Lung microvascular endothelial cell (primary cell): ENCODE measurements at places on chromosomes 4 and X.

DNA sequence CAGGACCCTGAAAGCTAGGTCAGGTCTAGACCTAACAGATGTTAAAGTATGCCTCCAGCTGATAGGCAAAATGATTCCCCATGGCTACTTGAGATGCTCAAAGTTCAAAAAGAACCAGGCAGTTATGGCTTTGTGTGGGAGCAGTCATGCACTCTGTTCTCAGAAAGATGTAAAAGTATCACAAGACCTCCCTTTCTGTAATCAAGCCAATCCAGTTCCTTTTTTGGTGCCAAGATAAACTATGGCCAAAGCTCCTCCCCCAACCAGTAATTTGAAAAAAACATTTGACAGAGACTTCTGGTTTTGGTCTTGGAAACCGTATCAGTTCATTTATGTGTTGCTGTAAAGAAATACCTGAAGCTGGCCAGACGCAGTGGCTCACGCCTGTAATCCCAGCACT is 340.9 kb downstream of the CHIC1 start:
- peak; percentile 73 for DNase-seq

DNA sequence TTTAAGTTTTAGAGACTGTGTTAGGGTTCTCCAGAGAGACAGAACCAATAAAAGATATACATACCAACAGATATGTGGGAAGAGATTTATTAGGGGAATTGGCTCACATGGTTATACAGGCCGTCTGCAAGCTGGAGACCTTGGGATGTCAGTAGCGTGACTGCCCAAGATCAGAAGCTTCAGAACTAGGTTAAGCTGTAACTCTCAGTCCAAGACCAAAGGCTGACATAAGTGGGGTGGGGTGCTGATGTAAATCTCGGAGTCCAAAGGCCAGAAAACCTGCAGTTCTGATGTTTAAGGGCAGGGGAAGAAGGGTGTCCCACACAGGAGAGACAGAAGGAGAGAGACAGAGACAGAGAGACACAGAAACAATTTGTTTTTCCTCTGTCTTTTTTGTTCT is 10.5 kb downstream of the CLDN34 start:
- no peak for DNase-seq

GRCh38 chr4:14621731-14622463 is 380.4 kb upstream of the CPEB2 start:
- no peak for DNase-seq

DNA sequence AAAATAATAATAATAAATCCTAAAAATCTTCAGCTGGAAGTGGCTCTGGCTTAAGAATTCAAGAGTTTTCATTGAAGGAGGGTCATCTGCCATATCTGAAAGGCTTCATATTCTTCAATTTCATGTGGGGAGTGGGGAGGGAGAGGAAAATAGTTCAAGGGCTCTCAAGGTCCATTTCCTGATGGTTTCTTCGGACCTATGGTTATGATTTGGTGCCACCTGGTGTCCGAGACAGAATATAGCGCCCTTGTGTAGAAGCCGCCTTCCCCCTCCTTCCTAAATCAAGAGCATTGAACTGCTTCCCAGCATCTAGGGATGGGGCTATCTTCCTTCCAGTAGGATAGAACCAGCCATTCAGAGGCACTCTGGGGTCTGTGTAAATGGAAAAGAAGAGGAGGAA is 34.3 kb downstream of the NLGN3 start:
- peak; percentile 70 for DNase-seq

- DNase-seq, result no peak
These were observed 114.0 kb downstream of the RBM47 start for GRCh38 chr4:40515398-40516293.

DNA sequence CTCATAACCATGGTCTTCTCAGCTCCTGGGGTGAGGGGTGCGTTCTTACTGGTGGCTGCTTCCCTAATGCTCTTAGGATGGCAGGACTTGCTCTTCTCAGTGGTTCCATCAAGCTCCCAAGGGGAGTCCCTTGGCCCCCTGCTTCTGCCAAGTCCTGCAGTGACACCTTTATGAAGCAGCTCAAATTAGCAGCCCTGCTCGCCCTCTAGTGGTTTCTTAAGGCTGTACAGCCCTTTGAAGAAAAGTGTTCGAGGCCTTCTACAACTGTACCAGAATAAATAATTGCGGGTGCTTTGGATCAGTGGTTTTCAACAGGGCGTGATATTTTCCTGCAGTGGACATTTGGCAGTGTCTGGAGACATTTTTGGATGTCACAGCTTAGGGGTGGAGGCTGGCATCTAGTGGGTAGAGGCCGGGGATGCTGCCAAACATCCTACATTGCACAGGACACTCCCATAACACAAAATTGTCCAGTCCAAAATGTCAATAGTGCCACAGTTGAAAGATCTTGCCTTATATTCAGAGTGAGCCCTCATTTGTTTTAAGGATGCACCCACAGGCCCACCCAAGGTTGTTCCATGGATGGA is 204.7 kb upstream of the S100G start:
- DNase-seq, result peak; percentile 35

DNA sequence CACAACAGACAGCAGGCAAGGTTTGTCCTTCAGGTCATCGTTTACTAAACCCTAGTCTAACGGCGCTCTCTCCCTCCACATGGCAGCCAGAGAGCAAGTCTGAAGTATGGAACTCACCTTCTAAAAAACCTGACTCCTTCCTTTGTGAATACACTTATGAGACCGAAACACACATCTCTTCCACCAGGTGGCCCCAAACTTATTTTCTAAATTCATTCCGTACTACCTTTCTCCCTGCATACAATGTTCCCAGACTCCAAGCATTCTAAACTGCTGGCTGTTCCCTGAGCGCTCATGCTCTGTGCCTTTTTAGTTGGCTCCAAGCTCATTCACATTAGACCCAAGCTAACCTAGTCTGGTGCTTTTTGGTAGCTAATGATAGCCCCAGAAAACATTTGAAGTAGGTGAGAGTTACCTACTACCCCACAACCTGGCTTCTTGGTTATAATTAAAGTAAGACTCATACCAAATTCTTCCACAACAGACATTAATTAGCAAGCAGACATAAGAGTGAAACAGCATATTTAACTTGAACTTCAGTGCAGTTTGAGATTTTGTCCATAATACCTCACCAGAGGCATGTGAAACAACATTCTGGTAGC is 67.6 kb upstream of the DCLK2 start:
- peak; percentile 72 for DNase-seq

DNA sequence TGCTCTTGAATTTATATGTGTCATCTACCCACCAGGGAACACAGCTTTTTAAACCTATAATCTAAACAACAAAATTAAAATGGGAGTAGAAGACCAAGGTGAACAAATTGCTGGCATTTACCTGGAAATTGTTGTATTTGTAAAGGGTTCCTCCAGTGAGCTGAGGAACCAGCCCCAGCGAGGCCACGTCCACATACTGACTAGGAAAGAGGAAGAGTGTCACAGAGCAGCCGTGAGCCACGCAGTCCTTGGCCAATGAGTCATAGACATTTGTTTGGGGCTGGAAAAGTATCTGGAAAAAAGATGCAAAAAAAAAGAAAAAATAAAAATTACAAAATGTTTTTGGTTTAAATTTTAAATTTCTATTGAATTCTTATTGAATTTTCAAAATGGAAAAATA is 58.7 kb downstream of the METTL14 start:
- DNase-seq, result peak; percentile 72

DNA sequence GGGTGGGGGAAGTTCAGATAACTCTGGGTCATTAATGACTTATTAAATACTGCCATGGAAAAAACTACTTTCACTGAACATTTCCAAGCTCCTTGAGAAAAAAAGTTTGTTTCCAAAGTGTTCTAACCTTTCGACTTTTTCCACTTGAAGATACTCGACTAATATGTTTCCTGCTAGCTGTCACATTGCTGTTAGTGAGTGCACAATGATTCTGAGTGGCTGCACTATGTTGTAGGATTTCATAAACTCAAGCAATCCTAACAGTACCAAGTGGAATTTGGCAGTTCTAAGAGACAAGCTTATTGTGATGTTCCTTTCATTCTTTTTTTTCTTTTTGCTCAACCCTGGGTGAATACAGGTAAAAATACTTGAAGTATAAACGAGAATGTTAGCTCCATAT is 33.4 kb downstream of the GRXCR1 start:
- DNase-seq, result no peak

DNA sequence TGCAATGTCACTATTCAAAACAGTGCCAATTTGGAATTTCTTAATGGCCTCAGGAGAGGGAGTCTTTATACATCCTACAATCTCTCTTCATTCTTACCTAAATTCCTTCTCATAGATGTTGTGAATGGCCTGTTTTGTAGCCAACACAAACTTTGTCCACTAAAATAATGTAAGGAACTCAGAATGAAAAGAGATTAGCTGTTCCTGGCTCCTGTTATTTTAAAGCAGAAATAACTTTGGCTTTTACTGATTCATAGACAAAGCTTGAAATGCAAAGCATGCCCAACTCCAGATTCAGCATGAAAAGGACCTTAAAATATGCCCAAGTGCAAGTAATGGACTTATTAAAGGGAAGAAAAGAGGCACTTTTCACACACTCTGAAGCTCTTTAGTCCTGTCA is 146.0 kb upstream of the GPC4 start:
- DNase-seq, result no peak

GRCh38 chrX:85544609-85545008 is 165.1 kb upstream of the POF1B start:
- no peak for DNase-seq

DNA sequence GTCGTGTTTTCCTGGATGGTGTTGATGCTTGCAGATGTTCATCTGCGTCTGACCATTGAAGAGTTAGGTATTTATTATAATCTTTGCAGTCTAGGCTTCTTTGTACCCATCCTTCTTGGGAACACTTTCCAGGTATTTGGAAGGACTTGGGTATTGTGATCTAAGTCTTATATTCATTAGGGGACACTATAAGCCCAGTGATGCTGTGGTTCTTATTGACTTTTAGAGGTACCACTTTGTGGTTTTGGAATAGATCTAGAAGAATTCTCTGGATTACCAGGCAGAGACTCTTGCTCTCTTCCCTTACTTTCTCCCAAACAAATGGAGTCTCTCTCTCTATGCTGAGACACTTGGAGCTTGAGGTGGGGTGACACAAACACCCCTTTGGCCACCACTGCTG is 41.6 kb downstream of the AFM start:
- DNase-seq, result no peak

- DNase-seq, result peak; percentile 77
These were observed at the start of gene RBMX2 for GRCh38 chrX:130401415-130402207. Gene RBMX2 (plus strand): TSS chrX:130401987. CDS start chrX:130402033, 46 bp downstream.

GRCh38 chrX:153578200-153578835 is 20.6 kb downstream of the CCNQ start:
- DNase-seq, result no peak

GRCh38 chr4:94519019-94519418 is 67.3 kb downstream of the PDLIM5 start:
- DNase-seq, result no peak

DNA sequence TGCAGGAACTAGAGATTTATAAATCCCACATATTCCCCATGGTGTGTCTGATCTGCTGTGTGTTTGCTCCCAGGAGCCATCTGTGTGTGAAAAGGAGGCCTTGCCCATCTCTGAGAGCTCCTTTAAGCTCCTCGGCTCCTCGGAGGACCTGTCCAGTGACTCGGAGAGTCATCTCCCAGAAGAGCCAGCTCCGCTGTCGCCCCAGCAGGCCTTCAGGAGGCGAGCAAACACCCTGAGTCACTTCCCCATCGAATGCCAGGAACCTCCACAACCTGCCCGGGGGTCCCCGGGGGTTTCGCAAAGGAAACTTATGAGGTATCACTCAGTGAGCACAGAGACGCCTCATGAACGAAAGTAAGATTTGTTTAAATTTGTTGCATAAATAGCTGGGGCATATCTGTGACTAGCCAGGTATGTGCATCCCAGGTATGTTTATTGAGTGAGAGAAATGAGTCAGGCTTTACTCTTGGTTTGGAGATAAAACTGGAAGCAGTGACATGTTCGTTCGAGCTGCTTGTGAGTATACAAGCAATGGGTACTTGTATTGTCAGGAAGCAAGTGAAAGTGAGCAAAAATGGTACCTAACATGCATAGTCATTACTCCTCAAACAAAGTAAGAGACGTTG is 89.5 kb downstream of the PTTG2 start:
- DNase-seq, result peak; percentile 50

DNA sequence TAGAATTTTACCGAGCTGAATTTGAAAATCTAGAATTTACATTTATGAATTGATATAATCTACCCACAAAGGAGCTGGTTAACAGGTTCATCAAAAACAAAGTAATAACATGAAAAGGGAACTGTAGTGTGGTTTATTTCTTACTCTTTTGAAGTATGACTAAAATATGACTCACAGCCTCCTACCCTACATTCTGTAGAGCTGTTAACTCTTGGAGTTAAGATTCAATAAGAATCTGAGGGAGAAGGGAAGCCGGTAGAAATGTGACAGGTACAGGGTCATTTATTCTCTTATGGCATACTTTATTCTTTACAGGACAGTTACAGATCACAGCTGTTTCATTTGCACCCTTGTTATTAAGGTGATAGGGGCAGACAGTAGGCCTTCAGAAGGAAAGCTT is 132.2 kb upstream of the FAM47B start:
- no peak for DNase-seq

DNA sequence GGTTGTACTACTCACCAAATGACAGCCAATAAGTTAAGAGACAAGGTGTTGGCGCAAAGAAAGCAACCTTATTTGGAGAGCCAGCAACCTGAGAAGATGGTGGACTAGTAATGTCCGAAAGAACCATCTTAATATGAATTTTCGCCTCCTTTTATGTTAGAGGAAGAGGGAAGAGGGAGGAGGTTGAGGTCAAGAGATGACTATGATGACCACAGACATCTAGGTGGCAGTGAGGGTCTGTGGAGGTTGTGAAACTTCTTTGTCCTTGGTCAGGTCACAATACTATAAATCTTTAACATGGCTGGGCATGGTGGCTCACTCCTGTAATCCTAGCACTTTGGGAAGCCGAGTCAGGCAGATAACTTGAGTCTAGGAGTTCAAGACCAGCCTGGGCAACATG is 15.4 kb downstream of the CDKL5 start:
- DNase-seq, result no peak

- DNase-seq, result peak; percentile 61
These were observed 34.2 kb downstream of the IDS start for GRCh38 chrX:149470955-149471354.

DNA sequence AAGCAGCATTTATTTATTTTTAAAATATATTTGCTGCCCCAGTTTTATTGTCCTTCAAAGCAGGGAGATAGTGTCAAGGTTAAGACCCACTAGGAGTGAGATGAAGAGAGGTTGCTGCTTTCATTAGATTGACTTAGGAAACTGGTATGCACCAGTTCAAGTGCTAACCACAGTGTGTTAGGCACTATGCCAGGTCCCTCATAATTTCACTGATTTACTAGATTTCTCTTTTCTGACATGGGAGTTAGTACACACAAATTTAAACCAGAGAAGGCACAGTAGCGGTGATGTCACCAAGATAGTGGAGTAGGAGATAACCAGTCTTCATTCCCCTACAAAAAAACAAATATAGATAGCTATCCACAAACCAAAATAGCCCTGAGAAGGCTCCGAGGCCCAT is 14.3 kb downstream of the RRAGB start:
- no peak for DNase-seq

DNA sequence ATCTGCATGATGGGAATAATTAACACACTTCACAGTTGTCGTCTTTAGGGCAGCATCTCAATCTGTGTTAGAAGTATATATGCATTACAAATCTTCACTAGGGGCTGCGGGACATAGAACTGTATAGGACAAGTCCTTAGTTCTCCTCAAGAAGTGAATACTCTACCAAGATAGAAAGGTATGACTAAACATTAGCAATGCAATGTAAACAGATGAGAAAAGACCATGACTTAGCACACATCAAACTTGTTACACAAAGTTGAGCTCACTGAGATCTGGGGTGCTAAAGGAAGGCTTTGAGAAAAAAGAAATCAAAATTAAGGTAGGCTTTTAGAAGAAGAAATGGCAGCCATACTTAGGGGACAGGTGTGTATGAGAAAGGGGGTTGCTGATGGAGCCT is 182.1 kb upstream of the MAP3K15 start:
- DNase-seq, result no peak
